ENCODE measurements at places on chromosomes 11 and 22.

- DNase-seq, result no peak
Observed at GRCh38 chr11:113528982-113529381, 53.8 kb upstream of the DRD2 start.

DNA sequence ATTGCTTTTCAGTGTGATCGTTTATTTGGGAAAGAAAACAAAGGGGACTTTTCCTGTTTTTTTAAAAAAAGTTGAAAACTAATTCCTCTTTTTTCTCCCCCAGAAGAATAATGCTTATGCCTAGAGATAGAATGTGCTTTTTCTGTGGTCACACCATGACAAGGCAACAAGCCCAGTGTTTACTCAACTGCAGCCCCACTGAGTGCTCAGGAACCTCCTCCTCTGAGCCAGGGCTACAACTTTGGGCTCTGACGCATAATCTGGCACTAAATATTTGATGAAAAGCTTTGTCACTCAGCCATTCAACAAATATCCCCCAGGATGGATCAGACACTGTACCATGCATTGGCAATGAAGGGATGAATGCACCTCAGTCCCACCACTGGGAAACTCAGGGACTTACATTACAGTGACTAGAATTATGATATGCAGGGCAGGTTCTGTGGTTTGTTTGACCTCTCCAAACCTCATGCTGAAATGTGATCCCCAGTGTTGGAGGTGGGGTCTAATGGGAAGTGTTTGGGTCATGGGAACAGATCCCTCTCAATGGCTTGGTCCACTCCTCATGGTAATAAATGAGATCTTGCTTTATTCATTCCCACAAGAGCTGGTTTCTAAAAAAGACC lies 155.9 kb downstream of the CCDC34 start:
- no peak for DNase-seq

DNA sequence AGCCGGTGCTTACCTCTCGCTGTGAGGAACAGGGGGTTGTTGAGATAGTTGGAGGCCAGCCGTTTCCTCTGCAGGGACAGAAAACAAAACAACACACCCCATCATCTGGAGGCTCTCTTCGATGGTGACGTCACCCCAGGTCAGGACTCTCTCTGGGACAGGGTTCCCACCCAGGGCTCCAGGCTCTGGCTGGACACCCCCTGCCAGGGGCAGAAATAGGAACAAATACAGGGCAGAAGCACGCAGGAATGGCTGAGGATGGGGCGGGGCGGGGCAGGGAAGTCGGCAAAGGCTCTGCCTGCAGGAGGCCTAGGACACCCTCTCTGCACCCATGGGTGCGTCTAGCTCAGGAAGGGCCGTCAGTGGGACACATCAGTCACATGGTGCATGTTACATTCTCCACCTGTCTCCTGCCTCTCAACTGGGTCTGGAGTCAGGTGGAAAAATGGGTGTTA lies 118.5 kb downstream of the PHF21B start:
- DNase-seq, result no peak

DNA sequence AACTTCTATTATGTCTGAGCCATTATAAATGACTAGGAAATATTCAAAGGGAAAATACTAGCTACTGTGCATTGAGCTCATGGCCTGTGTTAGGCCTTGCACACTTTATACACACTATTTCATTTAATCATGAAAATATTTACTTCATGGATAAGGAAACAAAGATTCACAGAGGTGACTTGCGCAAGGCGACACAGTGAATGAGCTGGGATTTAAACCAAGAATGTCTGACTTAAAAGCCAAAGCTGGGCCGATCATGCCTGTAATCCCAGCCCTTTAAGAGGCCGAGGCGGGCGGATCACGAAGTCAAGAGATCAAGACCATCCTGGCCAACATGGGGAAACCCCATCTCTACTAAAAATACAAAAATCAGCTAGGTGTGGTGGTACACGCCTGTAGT lies 231.5 kb downstream of the MIAT start:
- no peak for DNase-seq

DNA sequence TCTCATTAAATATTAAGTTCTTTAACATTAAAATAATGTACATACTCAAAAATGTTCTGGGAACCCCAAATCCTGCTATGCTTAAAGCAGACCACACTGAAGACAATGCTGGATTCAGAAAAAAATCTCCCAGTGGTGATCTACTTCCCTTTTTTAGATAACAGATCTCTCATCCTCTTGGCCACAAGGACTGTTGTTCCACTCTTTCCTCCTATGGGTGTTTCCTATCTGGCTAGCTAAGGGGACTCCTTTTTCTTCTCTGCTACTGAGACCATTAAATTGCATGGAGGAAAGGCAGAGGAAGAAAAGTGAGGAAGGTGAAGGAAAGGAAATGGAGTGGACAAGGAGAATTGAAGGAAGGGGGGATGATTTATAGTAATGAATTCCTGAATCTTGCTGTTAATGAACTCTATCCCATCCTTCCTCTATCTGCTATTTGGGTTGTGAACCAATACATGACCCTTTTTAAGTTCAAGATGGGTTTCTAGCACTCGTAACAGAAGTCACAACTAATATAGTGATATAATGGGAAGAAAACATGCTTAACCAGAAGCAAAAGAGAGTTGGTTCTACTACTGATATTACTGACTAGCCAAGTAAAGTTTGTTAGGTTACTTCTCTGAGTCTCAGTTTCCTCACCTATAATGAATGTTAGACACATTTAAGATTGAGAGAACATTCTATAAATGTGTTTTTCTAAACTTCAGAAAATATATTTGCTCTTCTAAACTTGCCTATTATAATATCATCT lies 53.2 kb downstream of the PIK3C2A start:
- DNase-seq, result no peak

DNA sequence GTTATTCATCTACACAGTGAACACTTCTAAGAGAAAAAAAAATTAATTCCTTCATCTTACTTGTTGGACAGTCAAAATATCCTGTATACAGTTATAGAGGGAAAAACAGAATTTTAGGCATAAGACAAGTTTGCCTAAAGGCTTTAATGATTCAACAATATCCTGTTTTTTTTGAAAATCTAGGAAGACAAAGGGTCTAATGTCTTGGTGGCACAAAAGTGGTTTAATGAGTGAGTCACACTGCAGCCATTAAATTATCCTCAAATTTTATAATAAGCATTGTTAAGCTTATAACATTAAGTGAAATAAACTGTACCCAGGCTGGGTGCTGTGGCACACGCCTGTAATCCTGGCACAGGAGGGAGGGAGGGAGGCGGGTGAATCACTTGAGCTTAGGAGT lies 72.9 kb downstream of the GAB2 start:
- DNase-seq, result no peak

DNA sequence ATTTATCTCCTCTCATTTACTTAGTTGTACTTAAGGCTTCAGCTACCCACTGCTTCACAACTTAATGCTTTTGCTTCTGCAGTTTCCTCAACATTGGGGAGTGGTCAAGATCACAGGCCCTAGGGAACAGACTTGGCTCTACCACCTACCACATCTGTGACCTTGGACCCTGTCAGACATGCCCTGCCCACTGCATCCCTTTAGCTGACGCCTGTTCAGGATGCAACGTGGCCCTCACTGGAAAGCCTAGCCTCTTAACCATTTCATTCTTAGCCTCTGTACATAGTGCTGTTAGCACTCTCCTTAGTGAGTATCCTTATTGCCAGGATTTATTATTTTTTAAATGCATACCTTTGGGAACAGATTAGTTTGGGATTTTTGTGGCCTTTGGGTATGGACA lies 34.4 kb downstream of the TNRC6B start:
- no peak for DNase-seq

GRCh38 chr11:17952487-17952886 lies 60.4 kb downstream of the SERGEF start:
- no peak for DNase-seq

GRCh38 chr11:123354371-123354975 lies 75.6 kb upstream of the GRAMD1B start:
- no peak for DNase-seq

DNA sequence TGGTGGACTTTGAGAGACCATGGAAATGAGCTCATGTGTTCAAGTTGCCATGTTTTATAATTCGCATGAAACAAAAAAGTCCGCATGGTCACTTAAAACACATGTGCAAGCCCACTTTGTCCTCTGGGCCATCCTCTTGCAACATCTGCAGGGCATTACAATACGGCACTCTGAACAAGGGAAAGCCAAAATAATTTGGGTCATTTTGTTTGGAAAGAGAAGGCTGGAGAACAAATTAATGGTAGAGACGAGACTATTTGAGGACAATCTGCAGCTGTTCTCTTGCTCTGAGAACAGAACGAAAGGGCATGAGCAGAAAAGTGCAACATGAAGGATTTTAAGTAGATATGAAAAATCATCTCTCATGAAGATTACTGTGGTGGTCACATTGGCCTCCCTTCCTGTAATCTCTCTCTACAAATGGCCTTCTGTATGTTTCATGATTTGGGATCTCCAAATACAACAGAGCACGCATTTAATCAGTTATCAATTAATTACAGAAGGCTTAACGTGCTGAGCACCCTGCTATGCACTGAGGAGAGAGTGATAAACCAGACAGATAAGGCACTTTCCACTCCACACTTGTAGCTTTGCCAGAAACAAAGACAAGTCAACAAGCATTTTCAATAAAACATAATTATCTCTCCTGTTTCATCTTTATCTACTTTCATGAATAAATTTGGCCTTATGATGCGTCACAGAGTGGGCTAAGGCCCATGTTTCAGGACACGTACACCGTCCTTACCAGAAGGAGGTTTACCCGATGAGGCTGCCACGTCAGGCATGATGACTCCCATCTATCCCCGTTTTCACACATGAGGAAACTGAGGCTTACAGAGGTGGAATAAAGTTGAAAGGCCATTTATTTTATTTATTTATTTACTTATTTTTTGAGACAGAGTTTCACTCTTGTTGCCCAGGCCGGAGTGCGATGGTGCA lies 384.1 kb downstream of the LARGE1 start:
- no peak for DNase-seq

DNA sequence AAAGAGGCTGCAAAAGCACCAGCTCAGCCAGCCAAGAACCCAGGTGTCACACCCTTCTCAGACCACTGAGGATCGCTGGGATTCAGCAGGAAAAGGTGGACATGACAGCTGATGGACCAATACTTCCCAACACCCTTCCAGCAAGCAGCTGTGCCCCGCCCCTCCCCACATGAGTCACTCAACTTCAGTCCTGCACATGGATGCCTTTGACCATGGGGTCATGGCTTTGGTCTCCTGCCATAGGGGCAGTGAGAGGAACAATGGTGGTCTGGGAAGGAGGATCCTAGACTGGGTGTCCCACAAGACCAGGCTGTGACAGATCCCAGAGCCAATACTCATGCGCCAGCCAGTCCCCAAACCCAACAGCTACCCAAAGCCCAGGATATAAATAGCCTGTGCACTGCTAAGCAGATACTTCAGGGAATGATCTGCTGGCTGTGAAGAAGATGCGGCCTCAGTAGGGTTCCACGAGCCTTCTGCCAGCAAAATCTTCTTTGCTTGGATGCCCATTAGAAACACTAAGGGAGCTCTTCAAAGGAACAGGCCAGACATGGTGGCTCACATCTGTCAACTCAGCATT lies 5.5 kb upstream of the RGL4 start:
- no peak for DNase-seq

GRCh38 chr11:23543651-23544222 lies 683.5 kb upstream of the CCDC179 start:
- DNase-seq, result no peak

DNA sequence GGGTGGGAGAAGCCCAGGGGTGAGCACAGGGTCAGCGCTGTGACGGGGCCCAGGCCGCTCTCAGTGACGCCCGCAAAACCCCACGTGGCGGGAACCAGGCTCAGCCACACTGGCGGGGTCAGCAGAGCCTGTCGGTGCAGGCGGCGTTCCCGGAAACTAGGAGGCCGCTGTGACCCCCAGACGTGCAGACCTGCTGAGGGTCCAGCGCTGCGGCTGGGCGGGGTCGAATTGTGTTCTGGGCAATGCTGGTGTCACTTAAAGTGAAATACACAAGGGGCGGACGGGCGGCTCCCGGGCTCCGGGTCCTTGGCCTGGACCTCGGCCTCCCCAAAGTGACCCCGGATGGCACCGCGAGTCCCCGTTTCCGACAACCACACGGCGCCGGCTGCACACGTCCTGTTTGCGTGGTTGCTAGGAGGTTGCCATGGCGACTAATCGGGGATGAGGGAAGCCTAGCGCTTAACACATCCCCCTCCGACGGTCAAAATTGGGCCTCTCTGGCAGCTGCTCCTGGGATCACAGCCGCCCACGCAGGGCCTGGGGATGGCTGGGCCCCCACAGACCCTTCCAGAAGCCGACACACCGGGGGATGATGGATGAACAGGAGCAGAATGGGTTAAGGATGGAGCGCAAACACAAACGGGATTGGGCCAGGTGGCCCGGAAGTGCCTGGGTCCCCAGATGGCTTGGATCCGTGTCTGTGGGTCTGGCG lies 81.7 kb upstream of the PRR5 start:
- peak; percentile 73 for DNase-seq

- DNase-seq, result no peak
Observed at GRCh38 chr22:37169947-37170688, 17.9 kb downstream of the C1QTNF6 start.

- no peak for DNase-seq
Observed at GRCh38 chr11:35980686-35981390, 37.0 kb downstream of the LDLRAD3 start.

GRCh38 chr11:18669711-18670110 lies 28.9 kb upstream of the TMEM86A start:
- no peak for DNase-seq

- DNase-seq, result no peak
Observed at GRCh38 chr22:49958931-49959781, 1.4 kb upstream of the PIM3 start.

DNA sequence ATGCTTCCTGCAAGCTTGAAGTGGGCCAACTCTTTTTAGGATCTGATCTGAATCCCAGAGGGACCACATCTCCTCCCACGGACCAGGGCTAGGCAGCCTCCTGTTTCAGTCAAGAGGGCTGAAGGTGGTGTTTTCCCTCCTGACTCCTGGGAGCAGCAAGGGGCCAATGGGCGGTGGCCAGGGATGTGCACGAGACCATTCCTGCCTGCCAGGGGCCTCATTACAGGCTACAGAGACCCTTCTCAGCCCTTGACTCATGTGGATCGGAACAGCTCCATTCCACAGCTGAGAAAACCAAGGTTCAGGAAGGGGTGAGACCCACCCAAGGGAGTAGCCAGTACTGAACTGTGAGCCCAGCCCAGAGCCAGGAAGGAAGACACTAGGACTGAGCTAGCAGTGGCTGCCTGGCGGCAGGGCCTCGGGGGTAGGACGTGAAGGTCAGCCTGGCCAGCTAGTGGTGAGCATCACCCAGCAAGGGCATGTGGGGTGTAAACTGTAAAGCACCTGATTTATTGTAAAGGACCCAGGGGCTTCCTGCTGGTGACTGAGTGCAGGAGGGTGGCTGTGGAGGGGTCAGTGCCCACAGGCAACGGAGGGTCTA lies 3.4 kb upstream of the P2RY6 start:
- no peak for DNase-seq

- no peak for DNase-seq
Observed at GRCh38 chr11:76663912-76664440, 6.6 kb downstream of the LRRC32 start.

DNA sequence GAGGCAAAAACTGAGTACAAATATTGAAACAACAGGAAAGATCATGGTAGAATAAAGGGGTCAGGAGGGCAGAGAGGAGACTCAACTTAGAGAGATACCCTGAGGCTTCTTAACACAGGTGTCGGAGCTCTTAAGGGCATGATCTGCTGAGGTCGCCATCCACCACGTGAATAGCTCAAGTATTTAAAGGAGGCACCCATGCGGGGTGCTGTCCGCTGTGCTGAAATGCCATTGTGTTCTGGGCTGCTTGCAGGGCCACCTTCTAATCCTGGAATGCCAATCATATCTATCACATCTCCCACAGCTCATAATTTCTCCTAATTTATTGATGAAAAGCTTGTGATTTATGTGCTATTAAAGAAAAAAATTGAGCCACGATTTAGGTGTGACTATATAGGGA lies 90.2 kb downstream of the SEZ6L start:
- DNase-seq, result no peak

- DNase-seq, result no peak
Observed at GRCh38 chr22:48268771-48269552, 1506.5 kb downstream of the TBC1D22A start.
